ENCODE measurements at places on chromosomes 6 and 20.

GRCh38 chr6:106102967-106103727 lies 17.0 kb downstream of the PRDM1 start:
- no peak for DNase-seq

DNA sequence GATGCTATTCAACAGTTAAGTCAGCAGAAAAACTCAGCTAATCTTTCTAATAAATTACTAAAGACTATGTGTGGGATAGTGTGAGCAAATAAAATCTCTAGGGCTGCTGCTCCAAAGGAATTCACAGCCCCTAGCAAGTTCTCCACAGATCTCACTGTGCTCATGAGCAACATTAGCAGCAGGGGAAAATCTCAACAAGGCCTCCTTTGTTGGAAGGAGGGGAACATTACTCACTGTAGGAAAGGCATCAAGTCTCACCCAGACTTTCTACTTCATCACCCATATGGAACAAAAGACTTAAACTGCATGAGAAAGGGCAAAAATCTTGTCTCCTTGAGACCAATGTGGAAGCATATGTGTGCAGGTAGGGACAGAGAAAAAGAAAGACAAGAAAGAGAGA lies 726.4 kb upstream of the SLC35B3 start:
- no peak for DNase-seq

DNA sequence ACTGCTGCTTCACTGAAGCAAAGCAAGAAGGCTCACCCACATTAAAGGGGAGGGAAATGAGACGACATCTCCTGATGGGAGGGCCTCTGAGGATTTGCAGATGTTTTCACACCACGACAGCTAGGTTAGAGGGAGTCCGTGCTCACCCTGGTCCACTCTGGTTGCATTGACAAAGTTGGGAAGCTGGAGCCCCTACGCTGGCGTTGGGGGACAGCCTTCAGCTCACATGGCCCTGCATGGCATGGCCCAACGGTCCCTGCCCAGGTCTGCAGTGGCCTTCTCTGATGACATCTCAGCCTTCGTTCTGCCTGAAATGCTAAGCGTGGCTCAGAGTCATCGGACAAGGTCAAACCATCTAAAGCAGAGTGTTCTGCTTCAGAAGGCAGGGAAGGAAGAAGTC lies 3.8 kb upstream of the NAPB start:
- no peak for DNase-seq

DNA sequence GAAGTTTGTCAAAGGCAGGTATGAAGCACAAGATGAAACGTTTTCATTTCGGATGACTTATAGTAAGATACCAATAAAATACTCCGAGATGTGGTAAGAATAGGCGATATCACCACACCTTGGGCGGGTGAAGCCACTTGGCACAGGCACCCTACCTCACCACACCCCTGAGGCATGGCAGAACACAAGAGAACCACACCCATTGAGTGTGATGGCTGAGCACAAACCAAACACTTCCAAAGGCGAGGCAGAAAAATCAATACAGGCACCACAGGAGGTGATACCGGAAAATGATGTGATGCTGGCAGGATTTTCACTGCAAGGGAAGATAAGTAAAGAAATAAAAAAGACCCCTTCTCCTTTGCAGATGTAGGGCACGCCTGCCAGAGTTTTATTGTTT lies 332.9 kb upstream of the PRDM1 start:
- DNase-seq = no peak
